ENCODE measurements at places on chromosomes 4 and X. TPM values are rescaled to one million over a fixed set of nuclear protein-coding genes. Genes with fewer than 3 reads are reported as not detected.

GRCh38 chrX:30513284-30513683, 64.3 kb downstream of the TASL start:
- no peaks in the 10 kb centered on the region for H3K4me1 ChIP-seq
- H3K27me3 ChIP-seq, result no peaks in the 10 kb centered on the region
- H3K36me3 ChIP-seq, result no peaks in the 10 kb centered on the region
- H3K4me3 ChIP-seq, result no peak overlapping the region

The TMPRSS11D gene
- total RNA-seq, result not detected

- no peaks in the 10 kb centered on the region for H3K36me3 ChIP-seq
- H3K27ac ChIP-seq, result no peak overlapping the region
- H3K27me3 ChIP-seq, result no peaks in the 10 kb centered on the region
- peaks cover 5% of the 10 kb centered on the region for H3K4me1 ChIP-seq
- DNase-seq, result no peak
- no peak overlapping the region for H3K4me3 ChIP-seq
Observed at GRCh38 chr4:5045097-5045496, 6.2 kb upstream of the STK32B start.

The SPACA5 gene
- not detected for total RNA-seq

The GAGE1 gene
- total RNA-seq, result not detected
